NCI-H1048 (cell line): ENCODE measurements at places on chromosomes 5 and 9.

DNA sequence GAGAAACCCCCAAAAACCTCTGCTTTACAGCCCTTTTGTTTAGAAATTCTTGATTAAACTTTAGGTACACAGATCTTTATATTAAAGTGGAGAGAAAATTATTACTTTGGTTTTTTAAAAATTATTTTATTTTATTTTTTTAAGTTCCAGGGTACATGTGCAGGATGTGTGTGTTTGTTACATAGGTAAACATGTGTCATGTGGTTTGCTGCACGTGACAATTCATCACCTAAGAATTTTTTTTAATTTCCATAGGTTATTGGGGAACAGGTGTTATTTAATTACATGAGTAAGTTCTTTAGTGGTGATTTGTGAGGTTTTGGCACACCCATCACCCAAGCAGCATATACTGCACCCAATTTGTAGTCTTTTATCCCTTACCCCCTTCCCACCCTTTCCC, 581.7 kb downstream of the CSNK1G3 start:
- DNase-seq: no peak

GRCh38 chr9:101311758-101312420, 72.9 kb downstream of the BAAT start:
- peak; percentile 69 for DNase-seq

GRCh38 chr5:50300878-50301277, 140.2 kb downstream of the EMB start:
- no peak for DNase-seq

- no peak for DNase-seq
Observed at GRCh38 chr9:133521122-133522072, 3.4 kb downstream of the MYMK start.

GRCh38 chr9:19754921-19755320, 33.9 kb downstream of the SLC24A2 start:
- DNase-seq: no peak

- no peak for DNase-seq
Observed at GRCh38 chr5:33297760-33298216, 143.0 kb upstream of the TARS1 start.

DNA sequence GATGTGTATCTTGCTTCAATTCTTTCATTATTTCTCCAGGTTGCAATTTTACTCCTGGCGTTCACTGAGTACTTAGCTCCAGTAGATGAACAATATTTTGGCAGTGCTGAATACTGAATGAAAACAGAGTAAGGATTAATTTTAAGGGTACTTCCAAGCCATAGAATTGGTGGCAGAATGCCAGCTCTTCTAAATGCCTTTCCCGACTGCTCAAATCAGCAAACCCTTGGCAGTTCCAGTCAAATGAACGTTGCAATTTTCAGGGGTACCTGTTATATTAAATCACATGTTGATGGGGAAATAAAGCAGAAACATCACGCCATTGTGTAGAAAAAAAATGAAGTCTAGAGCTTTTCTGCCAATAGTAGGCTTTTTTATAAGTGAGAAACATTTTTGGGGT, 282.4 kb upstream of the RPS23 start:
- no peak for DNase-seq

DNA sequence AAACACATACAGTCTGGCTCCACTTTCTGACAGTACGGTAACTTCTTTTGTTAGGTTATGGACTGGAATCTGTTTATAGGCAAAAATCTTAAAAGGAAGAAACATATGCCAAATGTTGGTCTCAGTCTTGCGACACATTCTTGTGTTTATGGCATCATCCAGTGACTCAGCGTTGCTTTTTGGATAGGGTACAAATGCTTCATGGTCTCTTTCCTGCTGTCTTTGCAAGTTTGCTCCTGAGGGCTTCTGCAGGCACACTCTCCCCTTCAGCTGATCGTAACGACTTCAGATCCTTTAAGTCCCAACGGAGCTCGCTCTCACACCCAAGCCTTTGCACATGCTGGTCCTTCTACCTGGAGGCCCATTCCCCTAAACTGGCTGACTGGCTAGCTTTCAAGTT, 23.6 kb upstream of the TNFSF8 start:
- no peak for DNase-seq

DNA sequence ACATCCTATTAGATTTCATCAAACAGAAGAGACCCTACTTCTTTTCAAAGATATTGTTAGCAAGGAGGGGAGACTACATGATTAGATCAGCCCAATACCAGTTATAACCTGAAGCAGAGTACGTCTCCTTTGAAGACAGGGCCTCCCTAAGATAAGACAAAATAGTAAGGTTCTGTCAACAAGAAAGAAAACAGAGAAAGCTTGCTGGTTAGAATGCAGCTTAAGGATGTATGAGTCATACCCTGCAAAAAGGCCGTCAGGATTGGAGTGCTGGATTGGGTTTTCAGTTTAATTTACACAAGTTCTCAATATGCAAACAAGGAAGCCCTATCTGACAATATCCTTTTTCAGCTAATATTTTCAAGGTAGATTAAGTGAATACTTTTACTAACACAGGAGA, 1581.2 kb upstream of the WWC1 start:
- no peak for DNase-seq

DNA sequence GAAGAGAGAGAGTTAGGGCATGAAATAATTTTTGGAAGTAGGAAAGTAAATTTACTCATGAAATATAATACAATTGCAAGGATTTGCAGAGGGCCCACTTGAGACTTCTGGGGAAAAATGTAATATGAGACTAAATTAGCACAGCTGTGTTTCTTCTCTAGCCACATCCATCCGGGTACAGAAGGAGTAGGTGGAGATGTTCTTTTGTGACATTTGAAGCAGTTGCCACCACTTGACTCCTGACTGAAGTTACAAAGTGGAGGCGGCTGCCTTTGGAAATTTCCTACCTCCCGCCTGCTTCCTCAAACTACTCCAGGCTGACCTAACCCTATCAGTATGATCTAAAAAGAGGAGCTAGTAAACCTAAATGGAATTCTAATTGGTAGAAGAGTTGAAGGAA, 58.1 kb upstream of the SHISAL2B start:
- no peak for DNase-seq

DNA sequence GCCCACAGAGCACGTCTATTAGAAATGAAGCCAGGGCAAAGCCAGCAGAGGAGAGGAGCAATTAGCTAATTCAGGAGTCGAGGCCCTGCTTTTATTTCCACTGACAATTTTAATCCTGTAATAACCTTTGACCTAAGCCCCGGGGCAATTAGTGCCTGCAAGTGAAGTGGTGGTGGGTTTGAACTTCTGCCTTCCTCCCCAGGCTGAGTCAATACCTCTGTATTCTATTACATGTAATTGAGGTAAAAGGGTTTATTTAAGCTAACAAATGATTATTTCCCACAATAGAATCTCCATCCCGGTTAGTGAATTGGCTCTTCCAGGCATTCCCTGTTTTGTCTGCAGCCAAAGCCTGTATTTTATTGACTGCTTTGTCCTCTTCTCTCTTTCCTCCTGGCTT, 49.9 kb downstream of the FGF18 start:
- no peak for DNase-seq

GRCh38 chr9:113471143-113471542, 7.6 kb downstream of the RGS3 start:
- DNase-seq: no peak

DNA sequence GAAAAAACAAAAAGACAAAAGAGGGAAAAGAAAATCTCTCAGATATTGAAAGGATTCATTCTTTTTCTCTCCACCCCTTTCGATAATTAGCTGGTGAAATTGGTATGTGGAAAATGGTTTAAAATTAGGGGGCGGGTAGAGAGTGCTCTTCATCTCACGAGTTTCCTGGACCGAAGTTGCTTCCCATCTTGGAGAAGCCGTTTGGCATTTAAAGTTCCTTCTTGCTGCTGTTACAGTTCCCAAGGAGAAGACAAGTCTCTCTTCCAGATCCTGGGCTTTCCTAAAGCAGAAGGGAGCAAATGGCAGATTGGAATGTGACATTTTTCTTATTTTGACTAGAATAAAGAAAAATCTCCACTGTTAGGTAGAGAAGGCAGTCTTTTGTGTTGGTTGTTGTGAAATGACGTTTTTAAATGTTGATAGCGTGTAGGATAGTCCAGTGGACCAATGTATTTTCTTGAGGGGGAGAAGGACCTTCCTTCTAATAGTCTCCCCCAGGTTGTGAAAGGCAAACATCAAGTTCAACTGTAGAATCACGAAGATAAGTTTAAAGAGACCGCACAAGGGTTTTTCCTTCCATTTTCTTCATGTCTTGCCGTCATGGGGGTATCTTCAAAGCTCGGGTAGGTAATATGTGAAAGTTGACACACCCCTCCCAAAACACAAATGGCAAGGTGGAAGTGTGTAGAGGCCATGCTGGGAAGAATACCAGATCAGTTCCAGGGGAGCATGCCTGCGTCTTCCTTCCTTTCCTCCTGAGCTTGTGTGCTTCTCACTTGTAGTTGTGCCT, 77.5 kb downstream of the EHMT1 start:
- DNase-seq: no peak

DNA sequence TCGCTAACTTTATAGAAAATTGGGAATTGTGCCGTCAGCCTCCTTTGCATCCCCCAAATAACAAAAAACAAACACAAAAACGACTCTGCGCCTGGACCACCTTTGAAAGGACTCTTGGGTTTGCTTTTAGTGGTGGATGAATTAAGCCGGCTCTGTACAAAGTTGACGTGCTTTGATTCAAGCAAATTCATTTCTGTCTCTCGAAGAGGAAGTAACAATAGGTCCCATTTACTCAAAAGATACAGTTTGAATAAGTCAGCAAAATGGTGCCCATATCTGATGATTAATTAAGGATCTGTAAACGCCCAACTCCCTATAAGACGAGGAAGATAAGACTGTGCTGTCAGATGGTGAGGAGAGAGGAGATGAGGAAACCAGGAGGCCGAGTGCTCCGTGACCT, 67.8 kb downstream of the AK8 start:
- DNase-seq: no peak

- peak; percentile 61 for DNase-seq
Observed at GRCh38 chr5:94849821-94850736, 231.6 kb downstream of the SLF1 start.

DNA sequence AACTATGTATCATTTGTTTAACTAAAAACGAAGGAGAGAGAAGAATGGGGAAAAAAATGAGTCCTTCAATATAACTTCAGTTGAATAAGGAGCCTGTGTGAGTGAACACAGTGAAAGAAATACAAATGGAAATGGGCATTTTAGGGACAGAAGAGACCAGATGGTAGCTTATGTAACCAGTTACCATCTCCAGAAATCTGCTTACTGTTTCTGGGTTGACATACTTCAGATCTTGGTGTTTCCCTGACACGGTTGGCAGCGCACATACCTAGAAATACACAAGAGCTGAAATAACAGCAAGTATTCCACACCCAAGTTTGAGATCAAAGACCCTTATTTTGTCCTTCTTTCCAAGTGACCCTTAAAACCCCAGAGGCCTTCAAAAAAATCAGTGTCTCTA, 14.9 kb upstream of the GFRA3 start:
- DNase-seq: no peak

- DNase-seq: no peak
Observed at GRCh38 chr5:83856881-83857280, 136.2 kb upstream of the HAPLN1 start.

- no peak for DNase-seq
Observed at GRCh38 chr9:35798658-35799374, 7.4 kb downstream of the NPR2 start.

DNA sequence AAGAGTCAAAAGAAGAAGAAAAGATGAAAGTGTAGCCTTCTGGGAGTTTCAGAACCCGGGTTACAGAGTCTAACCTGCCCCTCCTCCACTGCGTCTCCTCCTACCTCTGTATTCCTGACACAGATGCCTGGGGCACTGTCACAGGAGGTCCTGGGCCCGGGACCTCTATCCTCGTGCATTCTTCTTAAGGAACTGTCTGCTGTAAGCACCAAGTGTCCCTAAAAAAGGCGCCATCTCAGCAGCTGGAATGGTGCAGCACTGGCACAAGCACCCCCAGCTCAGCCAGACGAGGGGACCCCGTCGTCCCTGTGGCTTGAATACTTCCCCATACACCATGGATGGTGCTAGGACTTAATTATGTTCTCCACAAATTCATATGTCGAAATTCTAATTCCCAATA, 35.8 kb upstream of the MVB12B start:
- DNase-seq: no peak

- DNase-seq: no peak
Observed at GRCh38 chr9:18333157-18333556, 140.8 kb upstream of the ADAMTSL1 start.

GRCh38 chr9:134360897-134361296, 34.6 kb downstream of the RXRA start:
- no peak for DNase-seq

GRCh38 chr5:140391732-140392131, 9.9 kb upstream of the ANKHD1 start:
- DNase-seq: no peak

- no peak for DNase-seq
Observed at GRCh38 chr5:170159101-170159698, 53.5 kb downstream of the FOXI1 start.

- DNase-seq: no peak
Observed at GRCh38 chr5:146635443-146635842, 119.5 kb upstream of the GPR151 start.

- DNase-seq: no peak
Observed at GRCh38 chr9:108002371-108002956, 512.9 kb upstream of the KLF4 start.

DNA sequence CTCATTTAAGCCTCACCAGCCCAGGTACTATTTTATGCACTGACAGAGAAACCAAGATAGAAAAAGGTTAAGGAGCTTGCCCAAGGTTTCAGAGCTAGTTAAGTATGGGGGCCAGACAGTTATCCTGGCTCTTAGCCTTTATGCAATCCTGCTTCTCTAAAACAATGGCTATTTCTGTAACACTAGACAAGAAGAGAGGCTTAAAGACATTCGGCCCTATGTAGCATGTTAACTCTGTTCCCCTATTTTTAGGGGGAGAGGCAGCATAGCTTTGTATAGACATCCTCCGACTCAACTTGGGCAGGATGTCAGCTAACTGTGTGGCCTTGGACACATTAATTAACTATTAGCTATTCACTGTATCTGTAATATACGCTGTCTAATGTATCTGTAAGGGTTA, 54.6 kb downstream of the LHFPL2 start:
- DNase-seq: no peak

DNA sequence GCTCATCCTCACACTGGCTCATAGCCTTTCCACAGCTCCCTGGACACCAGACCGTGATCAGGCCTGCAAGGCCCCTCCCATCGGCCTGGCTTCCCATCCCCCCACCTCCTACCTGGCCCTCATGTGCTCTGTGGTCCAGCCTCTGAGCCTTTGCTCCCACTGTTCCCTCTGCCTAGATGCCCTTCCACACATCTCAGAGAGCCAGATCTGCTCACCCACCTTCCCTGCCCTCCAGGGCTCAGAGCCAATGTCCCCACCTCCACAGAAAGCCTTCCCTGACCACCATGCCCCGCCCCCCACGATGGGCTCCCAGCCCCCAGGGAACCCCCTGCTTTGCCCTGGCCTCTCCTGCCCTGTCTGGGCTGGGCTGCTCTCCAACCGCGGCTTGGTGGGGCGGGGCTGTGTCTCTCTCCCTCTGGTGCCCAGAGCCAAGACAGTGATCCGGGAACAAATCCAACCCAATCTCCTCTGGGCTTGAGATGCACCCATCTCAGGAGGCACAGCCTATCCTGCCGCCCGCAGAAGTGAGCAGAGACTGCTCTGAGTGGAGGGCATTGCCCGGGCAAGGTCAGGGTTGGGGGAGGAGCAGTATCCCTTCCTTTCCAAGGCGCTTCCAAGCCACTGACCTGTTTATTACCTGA, 1.6 kb downstream of the NINJ1 start:
- DNase-seq: no peak
